AG09309 (cell line): ENCODE measurements at places on chromosomes 12 and 14.

DNA sequence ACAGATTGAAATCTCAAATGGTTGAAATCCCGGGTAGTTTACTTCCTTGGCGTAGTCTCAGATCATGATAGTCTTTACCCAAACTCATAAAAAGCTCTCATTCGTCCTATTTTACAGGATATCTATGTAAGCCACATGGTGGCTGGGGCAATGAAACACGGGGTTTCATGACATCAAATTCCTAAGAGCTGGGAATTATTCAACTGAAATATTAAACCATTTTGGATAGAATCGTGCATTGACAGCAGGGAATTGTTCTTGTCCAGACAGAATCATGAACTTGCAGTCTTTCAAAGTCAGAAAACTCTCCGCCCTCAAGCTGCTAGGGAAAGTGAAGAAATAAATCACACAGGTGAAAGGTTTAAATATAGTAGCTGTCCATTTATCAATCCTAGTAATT lies 33.2 kb upstream of the PRKAB1 start:
- no peak for DNase-seq

DNA sequence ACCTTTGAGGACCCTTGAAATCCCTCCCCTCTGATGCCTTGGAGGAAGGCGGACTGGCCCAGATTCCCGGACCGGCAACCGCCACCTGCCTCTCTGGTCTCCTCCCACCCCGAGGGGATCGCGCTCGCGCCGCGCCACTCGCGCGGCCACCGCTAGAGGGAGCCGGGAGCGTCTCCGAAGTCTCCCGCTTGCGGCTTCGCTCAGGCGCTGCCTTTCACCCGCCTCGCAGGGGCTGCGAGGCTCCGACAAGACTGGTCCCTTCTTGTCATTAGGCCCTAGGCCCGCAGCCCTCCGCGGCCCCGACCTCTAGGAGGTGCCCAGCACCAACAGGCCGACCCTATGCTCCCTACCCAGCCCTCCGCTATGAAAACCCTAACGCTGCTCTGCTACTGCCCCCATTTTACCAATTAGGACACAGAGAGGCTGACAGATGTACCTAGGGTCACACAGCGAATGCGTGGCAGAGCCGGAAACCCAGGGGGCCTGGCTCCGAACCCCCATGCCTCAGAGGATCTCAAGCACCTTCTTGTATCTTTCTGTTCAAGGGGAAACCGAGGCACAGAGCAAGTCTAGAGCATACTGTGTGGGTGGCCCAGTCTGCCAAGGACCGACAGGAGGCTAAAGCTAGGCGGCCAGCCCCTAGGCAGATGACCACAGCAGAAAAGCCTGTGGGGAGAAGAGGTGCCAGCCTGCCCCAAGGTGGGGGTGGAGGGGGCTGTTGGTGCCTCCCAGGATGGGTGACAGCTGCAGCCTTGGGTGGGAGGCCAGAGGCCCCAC lies 21.4 kb upstream of the VSX2 start:
- DNase-seq = no peak

DNA sequence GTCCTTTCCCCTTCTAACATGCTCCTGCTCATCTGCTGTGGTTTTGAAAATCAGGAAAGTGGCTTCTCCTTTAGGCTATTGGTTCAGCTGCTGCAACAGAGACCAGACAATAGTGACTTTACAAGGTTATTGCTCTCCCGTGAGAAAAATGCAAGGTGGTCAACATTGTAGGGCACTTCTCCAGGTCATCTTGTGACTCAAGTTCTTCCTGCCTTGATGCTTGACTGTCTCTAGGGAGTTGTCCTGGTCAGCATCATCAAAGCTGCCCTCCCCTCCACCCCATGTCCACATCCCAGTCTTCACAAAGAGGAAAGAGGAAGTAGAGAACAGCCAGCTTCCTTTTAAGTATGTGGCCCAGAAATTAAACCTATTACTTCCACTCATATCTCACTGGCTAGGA lies 3.9 kb upstream of the TMEM63C start:
- DNase-seq = no peak

DNA sequence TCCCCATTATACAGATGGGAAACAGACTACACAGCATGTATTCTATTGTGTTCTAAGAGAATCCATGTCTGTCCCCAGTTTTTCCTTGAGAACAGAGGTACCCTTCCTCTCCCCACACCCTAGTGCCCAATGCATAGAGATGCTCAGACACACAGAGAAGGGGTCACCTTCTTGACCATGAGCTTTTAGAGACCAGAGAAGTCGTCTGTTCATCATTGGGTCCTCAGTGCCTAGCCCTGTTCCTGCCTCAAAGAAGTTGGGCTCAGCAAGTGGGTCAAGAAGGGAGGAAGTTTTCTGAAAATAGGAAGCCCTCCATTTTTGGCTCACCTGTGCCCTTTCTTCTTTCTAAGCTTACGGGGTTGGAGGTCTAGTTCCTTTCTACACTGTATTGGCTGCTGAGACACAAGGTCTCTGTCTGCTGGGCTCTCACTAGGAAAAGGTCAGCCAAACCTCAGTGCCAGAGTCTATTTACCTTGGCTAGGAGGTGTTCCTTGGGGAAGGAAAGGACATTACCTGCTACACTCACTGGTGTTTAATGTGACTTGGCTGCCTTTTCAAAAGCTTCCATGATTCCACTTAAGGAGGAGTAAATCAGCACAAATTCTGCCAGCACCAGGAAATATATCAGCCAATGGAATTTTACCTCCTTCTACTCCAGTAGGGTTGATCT lies 198.5 kb upstream of the PWP1 start:
- DNase-seq = no peak
